Stimulated activated CD4-positive, alpha-beta T cell treated with anti-CD3 and anti-CD28 coated beads, Interleukin-15, amount 100 ng/mL, for 1 hour (primary cell): ENCODE measurements at places on chromosomes 1 and 21.

- no peak for DNase-seq
Measured at GRCh38 chr21:37878946-37879660, 37.2 kb downstream of the KCNJ6 start.

DNA sequence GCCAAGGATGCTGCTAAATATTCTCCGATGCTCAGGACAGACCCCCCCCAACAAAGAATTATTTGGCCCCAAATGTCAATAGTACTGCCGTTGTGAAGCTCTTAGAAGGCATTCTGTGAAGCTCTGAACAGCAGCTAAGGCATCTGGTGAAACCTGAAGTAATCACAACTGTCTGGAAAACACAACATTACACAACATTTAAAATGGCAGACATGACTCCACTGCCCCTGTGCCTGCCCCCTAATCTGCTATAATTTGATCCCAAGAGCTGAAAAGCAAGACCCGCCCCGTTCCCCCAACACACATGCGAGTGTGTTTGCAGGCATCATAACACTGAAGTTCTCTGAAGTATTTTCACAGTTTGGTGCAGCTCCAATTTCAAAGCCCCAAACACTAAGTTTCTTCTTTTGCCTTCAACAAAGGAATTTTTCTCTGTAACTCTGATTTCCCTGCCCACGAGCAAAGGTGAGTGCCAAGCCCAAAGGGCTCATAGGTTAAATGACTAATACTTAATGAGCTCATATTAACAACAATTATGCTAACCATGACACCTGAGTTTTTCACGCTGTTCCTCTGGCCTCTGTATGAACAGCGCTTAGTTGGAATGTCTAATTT lies 129.2 kb downstream of the CLIC6 start:
- no peak for DNase-seq

- no peak for DNase-seq
Measured at GRCh38 chr21:24424776-24425175, 1182.5 kb downstream of the MRPL39 start.

GRCh38 chr21:37489553-37489952 lies 123.0 kb downstream of the DYRK1A start:
- DNase-seq: no peak

DNA sequence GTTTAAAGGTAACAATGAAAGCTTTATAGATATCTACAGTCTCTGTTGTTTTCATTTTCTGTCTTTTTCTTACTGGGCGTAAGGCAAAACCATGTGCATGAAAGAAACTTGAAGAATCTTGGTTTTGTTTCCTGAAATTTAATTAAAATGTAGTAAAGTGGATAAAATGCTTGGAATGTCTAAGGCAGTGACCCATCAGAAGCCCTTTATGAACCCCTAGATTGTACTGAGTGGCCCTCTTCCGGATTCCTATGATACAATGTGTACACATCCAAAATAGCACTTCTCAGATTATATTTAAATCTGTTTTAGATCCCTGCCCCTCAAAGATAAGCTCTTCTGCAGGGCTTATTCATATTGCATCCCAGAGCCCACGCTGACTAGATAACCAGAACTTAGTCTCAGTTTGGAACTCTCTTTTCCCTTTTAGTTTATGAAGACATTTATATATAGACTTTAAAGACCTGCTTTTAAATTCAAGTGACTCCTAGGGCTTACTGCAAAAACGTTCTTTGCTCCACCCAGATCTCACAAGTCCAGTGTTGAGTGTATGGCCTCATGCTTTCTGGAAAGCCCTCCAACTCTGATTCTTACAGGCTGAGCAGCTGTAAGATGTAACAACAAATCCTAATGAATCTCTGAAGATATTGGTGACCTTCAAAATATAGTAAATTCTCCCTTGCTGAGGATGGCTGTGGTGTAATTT lies 142.9 kb downstream of the LRRC7 start:
- DNase-seq: no peak

DNA sequence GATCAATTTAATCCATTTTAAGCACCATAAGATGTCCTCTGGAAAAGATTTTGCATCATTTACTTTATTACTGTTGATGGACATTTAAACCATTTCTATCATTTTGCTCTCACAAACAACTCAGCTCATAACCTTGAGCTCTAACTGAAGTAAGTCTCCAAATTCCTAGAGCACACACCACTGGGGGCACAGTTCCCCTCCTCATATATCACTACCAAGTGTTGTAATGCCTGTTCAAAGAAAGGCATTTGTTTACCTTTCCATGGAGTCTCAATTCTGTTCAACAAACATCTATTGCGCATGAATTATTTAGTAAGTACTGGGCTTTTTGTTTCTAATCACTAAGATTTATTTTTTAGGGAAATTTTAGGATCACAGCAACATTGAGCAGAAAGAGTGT lies 8.9 kb upstream of the OMA1 start:
- DNase-seq: no peak

GRCh38 chr1:153430561-153430960 lies 14.2 kb downstream of the S100A7A start:
- no peak for DNase-seq

GRCh38 chr1:166884040-166884642 lies 8.1 kb upstream of the TADA1 start:
- DNase-seq: no peak

DNA sequence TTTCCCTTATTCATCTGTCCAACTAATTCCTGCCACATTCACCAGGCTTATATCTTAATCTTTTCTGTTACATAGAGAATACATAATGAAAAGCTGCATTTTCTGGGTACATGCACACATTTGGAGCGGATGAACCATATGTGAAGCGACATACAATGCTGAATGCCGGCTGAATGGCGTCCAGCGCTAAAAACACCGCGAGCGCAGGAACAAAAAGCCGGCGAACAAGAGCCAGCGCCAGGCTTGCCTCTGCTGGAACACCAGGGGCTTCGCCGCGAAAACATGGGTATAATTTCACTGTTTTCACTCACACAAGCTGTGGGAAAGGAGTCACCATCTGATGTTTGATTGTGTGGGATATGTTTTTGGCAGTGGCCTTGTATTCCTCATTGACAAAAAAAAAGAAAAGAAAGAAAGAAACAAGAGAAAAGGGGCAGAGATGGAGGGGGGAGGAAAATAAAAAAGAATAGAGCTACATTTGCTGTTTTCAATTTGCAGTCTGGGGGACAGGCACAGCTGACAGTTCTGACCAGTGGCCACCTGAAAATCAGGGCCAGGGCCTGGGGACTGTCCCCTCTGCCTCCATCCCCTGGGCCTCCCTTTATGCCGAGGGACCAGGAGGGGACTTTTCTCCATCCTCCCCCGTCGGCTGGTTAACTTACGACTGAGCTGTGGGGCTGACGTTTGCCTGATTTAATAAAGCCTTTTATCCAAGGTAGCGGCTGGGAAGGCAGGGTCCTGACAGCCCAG lies 70.2 kb upstream of the OLIG2 start:
- DNase-seq: no peak
